ENCODE measurements at places on chromosomes 7 and 10.

- no peak for DNase-seq
These were observed 53.9 kb downstream of the WIPF3 start for GRCh38 chr7:29860186-29860585.

DNA sequence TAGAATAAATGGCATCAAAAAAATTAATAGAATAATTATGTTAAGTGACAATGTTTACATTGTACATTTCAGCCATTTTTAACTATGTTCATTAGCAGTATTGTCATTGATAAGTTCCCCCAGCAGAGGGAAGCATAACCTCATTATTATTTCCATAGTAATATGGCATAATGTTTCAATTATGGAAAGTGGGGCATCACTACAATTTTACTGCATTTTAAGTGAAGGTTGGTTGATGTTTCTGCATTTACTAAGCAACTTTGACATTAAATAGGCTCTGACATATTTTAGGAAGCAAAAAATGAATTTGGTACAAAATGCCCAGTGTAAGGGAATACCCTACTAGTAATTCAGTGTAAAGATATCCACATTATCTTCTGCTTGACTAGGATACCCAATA is 218.3 kb downstream of the SEMA3A start:
- DNase-seq: no peak

DNA sequence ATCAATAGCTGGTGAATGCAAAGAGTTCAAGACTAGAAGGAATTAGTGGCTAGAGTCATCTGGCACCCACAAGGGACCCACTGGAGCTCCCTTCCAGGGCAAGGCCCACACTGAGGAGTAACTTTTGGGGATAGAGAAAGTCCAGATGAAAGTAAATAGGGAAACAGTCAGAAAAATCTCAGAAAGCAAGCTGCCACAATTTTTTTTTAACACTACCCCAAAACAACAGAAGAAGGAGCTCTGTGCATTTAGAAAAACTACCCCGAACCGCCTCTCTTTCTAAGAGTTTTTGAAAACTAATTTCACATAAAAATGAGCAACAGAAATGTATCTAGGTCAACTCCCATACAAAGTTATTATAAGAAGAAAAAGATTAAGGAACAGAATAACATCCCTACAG is 42.2 kb downstream of the AOAH start:
- no peak for DNase-seq

DNA sequence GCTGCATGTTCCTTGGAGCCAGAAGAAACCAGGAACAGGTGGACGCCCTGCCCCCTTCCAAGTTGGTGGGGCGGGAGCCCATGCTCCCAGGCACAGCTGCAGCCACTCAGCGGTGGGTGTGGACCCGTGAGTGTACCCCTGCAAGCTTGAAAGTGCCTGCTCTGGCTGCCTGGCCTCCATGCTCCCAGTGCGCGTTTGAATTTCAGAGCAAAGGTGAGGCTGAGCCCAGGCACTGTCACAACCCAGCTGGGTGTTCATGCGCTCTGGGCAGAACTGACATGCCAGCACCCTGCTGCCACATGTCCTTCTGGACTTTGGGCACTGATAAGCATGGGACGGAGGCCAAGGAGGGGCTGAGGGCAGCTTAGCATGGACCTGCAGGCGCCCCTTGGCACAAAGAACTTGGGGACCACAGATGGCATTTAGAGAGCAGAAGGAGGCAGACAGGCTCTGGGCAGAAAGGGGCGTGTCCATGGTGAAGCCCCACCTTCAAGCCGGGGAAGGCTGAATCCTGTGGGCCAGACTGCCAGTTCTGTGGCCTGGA is 402.0 kb upstream of the NRG3 start:
- no peak for DNase-seq

DNA sequence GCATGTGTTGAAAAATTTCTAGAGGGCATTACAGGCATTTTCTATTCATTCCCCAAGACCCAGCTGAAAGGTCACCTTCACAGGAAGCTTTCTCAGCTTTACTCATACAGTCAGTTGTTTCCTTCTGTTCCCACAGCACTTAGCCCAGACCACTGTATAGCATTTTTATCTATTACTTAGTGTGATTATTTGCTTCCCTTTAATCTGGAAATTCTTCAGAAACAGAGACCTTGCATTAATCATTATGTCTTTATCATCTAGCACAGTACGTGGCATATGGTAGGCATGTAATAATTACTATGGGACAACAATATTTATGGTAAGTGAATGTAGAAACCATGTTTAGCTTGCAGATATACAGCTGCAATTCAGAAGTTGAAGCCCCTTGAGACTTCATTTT is 38.2 kb upstream of the CDK6 start:
- no peak for DNase-seq

DNA sequence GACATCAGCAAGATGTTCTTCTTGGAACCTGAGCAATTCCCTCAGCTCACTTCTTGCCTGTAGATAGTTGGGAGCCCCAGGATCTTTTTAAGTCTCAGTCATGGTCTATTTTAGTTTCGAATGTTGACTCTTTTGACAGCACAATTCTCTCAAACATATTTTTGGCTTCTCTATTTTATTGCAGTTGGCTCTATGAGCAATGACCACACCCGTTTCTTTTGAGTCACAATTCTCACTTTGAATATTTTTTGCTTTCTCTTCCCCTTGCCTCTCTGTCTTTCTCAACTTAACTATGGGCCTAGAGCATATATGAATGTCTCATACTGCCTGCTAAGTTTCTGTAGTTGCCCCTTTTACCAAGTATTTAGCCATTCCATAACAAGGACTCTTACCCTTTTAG is 222.8 kb downstream of the PTN start:
- no peak for DNase-seq

DNA sequence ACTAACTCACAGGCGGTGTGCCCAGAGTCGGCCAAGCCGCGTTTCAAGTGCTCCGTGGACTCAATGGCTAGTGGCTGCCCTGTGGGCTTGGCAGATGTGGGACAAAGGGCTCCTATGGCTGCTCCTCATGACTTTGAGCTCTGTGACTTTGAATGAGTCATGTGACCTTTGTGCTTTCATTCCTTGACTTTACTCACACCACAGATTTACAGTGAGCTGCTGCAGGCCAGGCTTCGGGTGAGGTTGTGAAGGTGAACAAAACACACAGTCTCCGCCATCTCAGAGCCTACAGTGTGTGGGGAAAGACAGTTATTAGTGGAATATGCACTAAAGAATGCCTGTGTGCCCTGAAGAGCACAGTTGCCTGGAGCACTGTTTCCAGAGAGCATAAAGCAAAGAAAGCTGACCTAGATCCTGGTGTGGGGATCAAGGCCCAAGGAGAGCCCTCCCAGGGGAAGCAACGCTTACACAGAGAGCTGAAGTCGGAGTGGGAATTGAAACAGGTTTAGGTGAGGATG is 29.7 kb upstream of the PLEKHA1 start:
- no peak for DNase-seq

- DNase-seq: no peak
These were observed 11.6 kb downstream of the HBP1 start for GRCh38 chr7:107180378-107180777.

- DNase-seq: no peak
These were observed 178.7 kb downstream of the AHR start for GRCh38 chr7:17477182-17477581.

DNA sequence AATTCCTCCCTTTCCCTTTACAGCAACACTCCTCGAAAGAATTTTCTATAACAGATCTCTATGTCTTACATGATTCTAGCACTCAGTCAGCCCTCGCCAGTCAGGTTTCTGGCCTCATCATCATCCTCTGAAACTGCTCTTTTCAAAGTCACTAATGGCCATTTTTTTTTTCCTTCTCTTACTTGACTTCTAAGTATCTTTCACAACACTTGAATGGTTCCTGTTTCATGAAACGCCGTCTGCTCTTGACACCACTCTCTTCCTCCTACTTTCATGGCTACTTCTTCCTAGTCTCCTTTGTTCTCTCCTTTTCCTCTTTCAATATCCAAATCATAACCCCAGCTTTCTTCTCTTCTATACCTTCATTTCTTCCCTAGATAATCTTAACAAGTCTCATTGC is 100.5 kb upstream of the NRP1 start:
- DNase-seq: no peak

GRCh38 chr7:75740846-75741497 is 2.2 kb upstream of the HIP1 start:
- DNase-seq: no peak

GRCh38 chr7:65800890-65801341 is 72.0 kb upstream of the VKORC1L1 start:
- no peak for DNase-seq

- no peak for DNase-seq
These were observed 8.6 kb downstream of the SHH start for GRCh38 chr7:155803418-155804376.

DNA sequence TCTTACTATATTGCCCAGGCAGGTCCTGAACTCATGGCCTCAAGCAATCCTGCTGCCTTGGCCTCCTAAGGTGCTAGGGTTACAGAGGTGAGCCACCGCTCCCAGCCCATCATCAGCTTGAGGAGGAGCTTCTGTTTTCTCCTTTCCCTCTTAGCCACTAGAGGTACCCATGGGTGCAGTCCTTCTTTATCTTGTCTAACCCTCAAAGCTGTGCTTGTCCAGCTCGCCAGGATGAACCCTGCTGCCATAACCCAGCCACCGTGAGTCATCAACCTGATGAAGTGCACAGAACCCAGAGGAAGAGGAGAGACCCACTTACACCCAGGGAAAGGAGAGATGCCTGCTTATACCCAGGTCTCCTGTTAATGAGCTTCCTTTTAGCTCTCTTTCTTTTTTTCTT is 133.4 kb downstream of the CUL2 start:
- no peak for DNase-seq

DNA sequence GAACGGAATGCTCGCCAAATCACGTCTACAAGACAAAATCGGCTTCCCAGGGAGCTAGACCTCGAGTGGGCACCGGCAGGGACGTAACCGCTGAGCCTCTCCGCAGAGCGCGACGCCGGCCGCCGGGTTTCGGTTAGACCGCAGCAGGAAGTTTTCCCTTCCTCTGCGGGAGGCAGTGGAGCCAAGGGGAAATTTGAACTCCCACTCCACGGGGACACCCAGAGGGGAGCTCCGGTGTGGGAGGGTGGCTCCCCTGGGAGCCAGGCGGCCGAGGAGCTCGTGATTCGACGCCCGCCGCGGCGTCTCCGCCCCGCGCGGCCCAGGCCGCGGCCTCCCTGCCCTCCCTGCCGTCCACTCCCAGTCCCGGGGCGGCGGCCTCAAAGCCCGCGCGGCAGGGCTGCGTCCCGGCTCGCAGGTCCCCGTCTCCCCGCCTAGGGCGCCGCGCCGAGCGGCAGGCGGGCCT is 426 bp downstream of the SYPL1 start:
- no peak for DNase-seq
